Caudate nucleus (tissue), 63 donors: ENCODE measurements at places on chromosomes 3 and 15.
A peak's percentile ranks its signal among the peaks of the same experiment; 100 is the strongest.

GRCh38 chr3:144553301-144553700 is 581.7 kb downstream of the DIPK2A start:
- DNase-seq, result no peak

- no peak for DNase-seq
These were observed 33.0 kb downstream of the SNRK start for GRCh38 chr3:43319376-43319775.

DNA sequence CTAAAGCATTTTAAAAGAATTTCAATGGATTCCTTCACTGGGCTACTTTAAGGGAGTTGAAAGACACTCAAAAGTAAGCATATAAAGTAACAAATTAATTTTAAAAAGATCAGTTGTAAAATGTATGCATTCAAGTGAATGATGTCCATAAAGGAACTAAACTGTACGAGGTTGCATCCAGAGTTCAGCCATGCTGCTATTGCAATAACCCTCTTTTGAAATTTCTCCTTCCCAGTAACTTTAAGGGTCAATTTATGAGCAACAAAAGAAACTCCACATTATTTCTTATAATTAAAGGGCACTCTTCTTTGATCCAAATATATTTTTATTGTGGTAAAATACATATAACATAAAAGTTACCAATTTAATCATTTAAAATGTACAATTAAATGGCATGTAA is 22.9 kb downstream of the BTLA start:
- DNase-seq, result no peak

GRCh38 chr3:154762486-154762885 is 317.6 kb upstream of the MME start:
- DNase-seq, result no peak

GRCh38 chr15:66306381-66306780 is 13.0 kb downstream of the DIS3L start:
- no peak for DNase-seq

DNA sequence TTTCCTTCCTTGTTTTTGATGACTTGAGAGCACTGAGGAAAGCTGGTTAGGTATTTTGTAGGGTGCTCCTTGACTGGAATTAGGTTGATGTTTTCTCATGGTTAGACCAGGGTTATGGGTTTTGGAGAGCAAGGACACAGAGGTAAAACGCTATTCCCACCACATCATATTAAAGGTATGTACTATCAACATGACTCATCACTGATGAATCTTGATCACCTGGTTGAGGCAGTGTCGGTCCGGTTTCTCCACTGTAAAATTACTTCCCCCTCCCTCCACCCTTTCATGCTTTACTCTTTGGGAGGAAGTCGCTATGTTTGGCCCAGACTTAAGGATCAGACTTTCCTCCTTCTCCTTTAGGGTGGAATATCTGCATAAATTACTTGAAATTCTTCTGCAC is 201.6 kb downstream of the EDEM1 start:
- no peak for DNase-seq

- peak; percentile 54 for DNase-seq
These were observed 8.5 kb downstream of the FAM107A start for GRCh38 chr3:58568572-58569286.

DNA sequence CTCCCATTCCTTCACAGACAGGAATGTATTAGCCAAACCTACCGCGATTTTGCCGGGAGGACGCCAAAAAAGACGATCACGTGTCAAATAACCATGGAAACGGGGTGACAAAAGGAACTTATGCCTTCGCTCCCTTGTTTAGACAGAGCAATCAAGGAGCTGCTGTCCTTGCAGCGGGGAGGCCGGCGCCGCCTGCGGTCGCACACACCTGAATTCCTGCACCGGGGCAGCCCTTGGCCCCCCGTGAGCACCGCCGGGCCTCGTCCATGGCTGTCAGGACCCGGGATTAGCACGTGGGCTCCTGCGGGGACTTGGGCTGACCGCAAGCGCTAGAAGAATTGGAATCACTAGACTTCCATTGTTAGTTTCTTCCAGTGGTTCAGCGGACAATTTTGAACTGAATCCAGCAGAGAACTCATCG is 193.1 kb downstream of the SHQ1 start:
- DNase-seq, result peak; percentile 15

DNA sequence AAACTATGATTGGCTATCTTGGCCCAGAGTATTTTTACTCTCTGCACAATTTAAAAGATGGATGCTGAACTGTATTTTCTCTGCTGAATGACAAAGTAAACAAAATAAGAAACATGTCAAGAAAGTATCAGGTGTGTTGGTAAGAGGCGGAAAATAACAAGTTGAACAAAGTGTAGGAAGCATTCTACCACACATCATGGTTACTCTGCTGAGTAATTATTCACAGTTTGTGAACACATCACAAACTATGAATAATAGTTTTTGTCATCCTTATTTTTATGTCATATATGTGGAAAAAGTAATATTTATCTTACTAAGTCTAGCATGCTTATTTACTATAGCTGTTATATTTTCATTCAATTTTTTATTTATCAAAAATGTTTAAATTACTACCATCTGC is 229.2 kb downstream of the MBNL1 start:
- no peak for DNase-seq

GRCh38 chr3:85740561-85740960 is 781.8 kb downstream of the CADM2 start:
- no peak for DNase-seq

DNA sequence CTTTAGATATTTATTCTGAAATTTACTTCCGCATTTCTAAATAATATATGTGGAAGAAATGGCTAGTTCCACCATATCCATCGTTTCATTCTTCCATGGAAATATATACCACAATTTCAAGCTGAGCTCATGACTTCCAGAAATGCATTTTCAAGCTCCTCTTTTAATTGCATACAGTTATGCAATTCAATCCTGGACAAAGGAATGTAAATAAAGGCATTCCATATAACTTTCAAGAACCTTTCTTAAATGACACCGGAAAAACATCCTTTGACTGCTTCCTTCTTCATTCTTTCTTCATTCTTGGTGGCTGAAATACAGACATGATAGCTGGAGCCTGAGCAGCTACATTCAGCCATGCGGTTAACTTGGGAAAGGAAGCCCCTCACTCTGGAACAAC is 185.2 kb upstream of the GADL1 start:
- DNase-seq, result no peak

- DNase-seq, result no peak
These were observed 85.0 kb downstream of the TGFBR2 start for GRCh38 chr3:30691249-30691880.

- no peak for DNase-seq
These were observed 69.7 kb downstream of the PRTG start for GRCh38 chr15:55673287-55673686.

- DNase-seq, result no peak
These were observed 191.8 kb downstream of the FAM43A start for GRCh38 chr3:194877291-194878119.

GRCh38 chr3:46406443-46406787 is 451 bp downstream of the CCR5AS start:
- no peak for DNase-seq

DNA sequence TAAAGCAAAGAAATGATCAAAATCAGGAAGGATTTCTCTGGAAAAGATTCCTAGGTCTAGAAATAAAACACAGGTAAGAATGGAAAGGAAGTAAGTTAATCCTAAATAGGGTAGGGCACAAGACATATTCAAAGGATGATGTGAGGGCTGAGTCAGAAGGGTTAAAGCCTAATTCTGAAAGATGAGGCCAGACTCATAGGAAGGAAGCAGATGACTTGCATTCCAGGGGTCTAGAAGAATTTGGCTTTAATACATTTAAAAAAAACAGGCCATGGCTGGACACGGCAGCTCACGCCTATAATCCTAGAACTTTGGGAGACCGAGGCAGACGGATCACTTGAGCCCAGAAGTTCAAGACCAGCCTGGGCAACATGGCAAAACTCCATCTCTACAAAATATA is 3.2 kb downstream of the SSR3 start:
- DNase-seq, result no peak

DNA sequence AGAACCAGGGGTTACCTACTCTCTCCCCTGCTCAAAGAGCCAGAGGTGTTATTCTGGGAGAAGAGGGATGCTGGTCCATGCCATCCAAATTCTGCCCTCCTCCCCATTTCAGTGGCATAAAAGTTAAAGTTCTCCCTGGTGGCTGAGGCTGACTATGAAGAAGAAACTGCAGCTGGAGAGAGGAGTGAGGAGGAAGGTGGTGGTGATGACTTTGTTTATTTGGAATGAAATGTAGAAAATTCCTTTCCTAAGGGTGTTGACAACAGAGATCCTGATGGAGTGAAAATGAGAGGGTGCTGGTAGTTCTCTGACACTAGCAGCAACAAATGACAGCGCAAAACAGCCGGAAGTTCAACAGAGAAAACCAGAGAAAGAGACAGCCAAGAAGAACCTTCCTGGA is 100.4 kb downstream of the PCCB start:
- no peak for DNase-seq

DNA sequence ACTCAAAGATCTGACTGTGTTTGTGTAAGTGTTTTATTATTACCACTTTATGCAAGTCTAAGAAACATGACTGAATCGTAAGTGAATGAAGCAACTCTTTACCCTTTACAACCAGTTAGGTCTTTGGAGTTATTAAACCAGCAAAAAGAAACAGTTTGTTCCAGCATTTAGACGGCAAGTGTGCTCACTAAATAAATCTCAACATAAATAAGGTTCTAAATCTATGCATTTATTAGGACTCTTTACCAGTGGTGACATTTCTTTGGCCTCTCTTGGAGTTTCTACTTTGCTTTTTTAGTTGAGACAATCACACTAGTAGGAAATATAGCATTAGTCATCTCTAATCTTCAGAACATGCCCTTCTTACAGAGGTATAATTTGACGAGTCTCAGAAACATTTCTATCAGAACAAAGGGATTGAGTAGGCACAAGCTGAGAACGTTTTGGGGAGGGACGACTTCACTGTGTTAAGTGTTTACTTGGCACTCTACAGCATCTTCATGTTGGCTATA is 739.9 kb upstream of the NR2F2 start:
- no peak for DNase-seq

GRCh38 chr3:42884324-42884723 is 8.6 kb upstream of the CYP8B1 start:
- DNase-seq, result no peak

- no peak for DNase-seq
These were observed 205.4 kb upstream of the SETMAR start for GRCh38 chr3:4097801-4098200.

- DNase-seq, result no peak
These were observed 48.1 kb downstream of the OSBPL10 start for GRCh38 chr3:31932990-31933389.

- no peak for DNase-seq
These were observed 3.8 kb downstream of the TCTA start for GRCh38 chr3:49415931-49416601.

DNA sequence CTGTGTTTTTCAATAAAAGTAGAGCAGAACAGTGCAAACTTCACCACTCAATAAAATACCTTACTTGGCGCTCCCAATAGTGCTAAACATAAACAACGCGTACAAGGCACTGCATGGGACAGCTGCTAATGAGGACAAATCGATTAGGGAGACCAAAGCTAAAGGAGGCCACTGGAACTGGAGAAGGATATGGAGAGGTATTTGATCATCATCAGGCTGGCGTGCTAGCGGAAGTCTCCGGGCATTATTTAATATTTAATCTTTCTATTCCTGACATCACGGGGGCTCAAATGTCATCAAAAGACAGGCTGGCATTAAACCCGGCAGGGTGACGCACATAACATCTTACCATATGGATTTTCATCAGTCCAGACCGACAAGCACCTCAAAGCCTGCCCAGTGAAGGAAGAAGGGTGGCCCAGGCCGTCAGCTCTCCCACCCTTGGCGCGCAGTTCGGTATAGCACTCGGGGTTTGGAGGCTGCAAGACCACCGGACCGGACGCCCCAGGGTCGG is 604 bp downstream of the CCPG1 start:
- DNase-seq, result no peak

DNA sequence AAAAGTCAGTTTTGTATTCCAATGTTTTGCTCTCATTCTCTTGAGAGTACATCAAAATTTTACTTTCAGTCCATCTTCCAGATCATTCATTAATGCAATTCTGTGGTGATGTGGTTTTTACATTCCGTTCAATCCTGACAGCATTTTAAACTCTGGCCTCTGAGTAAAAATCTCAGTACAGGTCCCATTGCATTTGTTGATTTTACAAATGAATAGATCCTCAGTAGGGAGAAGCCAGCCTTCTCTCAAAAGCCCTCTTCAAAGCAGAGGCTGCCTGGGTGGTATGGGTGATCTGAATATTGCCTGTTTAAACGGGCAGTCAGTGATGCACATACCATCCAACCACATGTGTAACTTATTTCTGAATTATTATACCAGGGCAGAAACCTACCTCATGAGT is 72.5 kb upstream of the TSC22D2 start:
- no peak for DNase-seq

DNA sequence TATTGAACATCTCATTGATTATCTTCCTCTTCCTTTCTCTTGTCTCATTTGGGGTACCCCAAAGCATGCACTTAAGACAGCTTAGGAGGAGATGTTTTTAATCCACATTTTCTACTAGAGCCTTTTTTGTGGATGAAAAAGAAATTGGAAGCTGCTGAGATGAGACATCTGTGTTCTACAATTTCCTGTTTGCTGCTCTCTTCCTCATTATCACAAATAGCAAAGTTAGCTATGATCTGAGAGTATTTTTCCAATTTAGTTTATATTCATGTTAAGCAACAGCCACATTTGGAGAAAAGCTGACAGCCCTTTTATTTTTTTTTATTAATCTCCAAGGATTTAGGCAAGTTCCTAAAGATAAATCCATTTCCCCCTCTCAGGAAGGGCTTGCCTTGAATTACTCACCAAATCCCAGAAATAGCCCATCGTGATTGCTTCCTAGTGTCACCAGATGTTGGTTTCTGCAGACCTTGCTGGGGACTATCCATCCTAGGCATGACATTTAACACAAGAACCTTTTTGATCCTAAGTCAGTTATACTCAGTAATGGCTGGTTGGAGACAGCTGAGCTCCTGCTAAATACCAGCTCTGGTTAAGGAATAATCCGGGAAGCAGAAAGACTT is 70.8 kb upstream of the FILIP1L start:
- no peak for DNase-seq
